ENCODE measurements at places on chromosomes 11 and 22.

DNA sequence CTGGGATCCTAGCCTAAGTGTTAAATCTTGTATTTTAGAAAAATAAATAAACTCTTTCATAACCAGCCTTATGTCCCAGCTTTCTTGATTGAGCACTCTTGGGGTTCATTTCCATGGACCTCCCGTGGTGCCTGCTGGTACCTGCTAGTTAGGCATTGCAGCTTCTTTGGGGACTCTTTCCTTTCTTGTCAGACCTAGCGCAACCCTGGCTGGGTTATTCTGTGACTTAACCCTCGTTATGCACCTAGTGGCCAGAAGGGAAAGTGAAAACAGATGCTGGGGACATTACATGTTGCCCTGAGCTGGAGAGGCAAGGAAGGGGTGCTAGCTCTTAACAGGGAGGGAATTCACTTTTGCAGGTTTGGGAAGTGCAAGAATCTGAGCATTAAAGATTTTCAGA is 46.8 kb downstream of the APIP start:
- DNase-seq: no peak

GRCh38 chr11:68314203-68315170 is 2.1 kb downstream of the LRP5 start:
- DNase-seq: no peak

DNA sequence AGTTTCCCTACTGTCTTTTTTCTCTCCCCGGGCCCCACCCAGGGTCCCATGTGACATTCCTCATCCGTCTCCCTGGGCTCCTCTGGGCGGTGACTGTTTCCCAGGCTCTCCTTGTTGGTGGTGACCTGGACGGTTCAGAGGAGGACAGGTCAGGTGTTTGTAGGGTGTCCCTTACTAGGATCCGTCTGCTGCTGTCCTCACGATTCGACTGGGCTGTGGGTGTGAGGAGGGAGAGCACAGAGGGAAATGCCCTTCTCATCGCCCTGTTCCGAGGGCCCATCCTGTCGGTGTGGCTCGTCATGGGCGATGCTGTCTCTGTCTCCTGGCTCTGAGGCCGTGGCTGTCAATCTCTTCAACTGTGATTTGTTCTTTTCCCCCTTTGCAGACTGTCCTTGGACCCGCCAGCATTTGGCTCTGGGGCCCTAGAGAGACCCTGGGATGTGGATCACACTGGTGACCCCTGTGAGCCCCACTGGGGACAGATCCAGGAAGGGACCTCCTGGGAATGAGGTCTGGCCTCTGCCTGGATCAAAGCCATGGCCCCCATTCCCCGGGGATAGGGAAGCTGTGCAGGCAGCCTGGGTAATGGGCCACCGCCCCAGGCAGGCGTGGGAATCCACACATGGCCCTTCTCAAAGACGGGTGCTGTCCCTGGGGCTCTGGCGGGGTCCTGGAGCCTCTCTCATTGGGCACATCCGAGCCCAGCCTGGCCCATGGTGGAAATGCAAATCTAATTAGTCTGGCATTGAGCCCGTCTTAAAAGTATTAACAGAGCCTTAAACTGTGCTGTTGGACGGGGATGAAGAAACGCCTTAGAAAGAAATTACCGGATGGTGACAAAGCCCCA is 46.8 kb upstream of the KCNQ1OT1 start:
- no peak for DNase-seq

- DNase-seq: no peak
These were observed 458.3 kb downstream of the METTL15 start for GRCh38 chr11:28566339-28567089.

GRCh38 chr22:36376265-36376664 is 11.5 kb downstream of the MYH9 start:
- DNase-seq: no peak

GRCh38 chr11:8368194-8368593 is 104.5 kb upstream of the LMO1 start:
- DNase-seq: no peak

GRCh38 chr11:70608568-70609470 is 210.5 kb downstream of the CTTN start:
- no peak for DNase-seq

DNA sequence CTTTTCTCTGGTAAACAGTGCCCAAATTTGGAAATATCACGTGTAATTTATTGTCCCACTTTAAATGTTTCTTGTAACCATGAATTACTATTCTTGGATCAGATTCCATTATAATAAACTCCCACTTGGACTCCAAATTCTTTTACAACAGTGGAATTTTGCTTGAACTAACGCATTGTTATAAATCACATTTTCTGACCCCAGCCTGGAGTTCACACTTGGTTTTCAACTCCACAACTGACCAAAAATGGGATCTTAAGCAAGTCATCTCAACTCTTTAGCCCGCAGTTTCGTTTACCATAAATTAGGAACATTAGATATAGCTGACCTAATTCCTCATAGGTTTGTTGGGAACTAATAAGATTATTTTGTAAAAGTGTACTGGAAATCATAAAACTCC is 336.8 kb upstream of the NCAM1 start:
- no peak for DNase-seq

DNA sequence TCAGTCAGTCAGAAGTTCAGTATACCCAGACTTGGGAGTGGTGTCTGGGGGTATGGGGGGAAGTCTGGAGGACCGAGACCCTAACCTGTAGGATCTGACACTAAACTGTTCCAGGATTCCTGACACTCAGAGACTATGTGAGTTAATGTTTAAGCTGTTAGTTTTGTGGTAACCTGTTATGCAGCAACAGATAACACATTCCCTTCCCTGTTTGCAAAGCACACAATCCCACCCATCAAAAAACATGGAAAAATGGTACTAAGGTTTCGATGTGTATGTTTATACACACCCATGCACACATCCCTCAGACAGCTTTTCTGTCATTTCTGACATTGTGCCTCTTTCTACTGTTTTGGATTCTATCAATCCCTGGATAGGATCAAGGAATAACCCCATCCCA is 27.6 kb downstream of the ZNF280B start:
- no peak for DNase-seq

- no peak for DNase-seq
These were observed 131.6 kb downstream of the MPPED2 start for GRCh38 chr11:30454541-30454940.

- DNase-seq: no peak
These were observed 121.9 kb upstream of the PLET1 start for GRCh38 chr11:112382561-112382960.

DNA sequence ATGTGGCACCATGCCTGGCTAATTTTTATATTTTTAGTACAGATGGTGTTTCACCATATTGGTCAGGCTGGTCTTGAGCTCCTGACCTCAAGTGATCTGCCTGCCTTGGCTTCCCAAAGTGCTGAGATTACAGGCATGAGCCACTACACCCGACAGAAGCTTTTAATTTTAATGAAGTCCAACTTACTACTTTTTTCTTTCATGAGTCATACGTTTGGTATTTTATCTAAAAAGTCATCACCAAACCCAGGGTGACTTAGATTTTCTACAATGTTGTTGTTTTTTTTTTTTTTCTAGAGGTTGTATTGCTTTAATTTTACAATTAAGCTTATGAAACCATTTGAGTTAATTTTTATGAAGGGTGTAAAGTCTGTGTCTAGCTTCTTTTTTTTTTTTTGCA is 34.9 kb downstream of the JRKL start:
- DNase-seq: no peak

DNA sequence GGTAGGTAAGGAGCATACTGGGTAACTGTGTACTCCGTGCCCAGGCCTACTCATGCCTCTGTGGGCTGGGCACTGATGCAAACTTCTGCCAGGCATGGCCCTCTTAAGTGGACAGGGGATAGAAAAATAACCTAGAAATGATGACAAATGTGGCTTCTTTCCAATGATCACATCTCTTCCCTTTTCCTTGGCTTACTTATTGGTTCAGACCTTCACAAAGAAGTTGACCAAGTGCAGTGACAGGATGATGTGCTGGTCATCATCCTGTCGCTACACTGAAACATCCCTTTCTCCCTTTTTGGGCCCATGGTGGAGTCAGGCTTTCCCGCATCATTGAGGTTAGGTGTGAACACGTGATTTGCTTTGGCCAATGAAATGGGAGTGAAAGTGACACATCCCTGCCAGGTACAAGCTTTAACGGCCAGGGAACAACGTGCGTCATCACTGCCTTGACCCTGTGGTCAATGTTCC is 31.8 kb upstream of the APOBEC3A start:
- no peak for DNase-seq

DNA sequence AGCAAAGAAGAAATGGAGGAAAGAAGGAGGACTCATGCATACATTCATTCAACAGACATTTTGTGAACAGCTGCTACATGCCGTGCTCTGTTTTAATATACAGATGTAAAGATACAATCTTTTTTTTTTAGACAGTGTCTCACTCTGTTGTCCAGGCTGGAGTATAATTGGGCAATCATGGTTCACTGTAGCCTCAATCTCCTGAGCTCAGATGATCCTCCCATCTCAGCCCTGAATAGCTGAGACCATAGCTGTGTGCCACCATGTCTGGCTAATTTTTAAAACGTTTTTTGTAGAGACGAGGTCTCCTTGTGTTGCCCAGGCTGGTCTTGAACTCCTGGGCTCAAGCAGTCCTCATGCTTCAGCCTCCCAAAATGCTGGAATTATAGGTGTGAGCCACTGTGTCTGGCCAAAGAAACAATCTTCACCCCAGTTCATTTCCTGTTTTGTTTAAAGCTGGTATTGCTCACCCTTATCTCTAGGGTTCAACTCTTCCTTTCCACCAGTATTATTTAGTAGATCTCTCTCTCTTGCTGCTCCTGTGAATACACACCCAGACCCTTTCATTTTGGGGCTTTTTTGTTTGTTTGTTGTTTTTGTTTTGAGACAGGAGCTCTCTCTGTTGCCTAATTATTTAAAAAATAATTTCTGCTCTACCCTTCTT is 69.8 kb downstream of the RNF169 start:
- no peak for DNase-seq

GRCh38 chr11:58647866-58648265 is 25.4 kb downstream of the CNTF start:
- DNase-seq: no peak

DNA sequence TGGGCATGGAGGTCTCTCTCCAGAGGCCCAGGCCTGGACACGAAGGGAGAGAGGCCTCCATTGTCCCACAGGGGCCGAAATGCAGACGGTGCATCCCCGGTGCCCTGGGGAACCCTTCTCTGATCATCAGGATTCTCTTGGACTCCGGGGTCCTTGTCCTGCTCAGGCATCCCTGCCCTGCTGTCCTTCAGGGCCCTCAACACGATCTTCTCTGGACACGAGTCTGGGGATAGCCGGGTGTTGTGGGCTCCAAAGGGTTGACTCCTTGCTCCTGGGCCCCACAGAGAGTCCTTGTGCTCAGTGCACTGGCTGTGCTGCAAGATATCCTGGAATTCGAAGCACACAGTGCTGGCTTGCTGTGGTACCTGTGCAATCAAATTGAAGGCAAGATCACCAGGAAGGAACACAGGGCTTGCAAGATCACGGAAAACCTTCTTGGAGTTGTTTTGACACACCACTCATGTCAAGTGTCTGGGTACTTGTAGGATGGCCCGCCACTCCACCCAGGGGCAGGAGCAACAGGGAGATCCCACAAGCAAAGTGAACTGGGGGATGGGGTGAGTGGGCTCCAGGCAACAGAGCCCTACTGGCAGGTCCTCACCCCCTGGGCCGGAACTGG is 61.3 kb upstream of the PRODH start:
- DNase-seq: no peak

GRCh38 chr11:89495951-89496350 is 4.8 kb upstream of the NOX4 start:
- DNase-seq: no peak

DNA sequence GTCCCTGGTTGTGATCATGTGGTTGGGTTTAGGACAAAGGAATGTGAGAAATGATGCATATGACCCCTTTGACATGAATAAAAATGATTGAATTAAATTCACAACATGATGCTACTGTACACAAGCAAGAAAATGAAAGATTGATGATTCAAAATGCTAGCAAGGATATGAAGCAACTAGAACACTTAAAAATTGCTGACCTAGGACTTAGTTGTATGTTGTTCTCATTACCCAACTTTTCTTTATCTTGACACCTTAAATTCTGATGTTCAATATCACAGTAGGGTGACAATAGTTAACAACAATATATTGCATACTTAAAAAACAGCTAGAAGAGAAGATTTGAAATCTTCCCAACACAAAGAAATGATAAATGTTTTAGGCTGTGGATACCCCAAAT is 20.6 kb downstream of the OR52A5 start:
- no peak for DNase-seq

DNA sequence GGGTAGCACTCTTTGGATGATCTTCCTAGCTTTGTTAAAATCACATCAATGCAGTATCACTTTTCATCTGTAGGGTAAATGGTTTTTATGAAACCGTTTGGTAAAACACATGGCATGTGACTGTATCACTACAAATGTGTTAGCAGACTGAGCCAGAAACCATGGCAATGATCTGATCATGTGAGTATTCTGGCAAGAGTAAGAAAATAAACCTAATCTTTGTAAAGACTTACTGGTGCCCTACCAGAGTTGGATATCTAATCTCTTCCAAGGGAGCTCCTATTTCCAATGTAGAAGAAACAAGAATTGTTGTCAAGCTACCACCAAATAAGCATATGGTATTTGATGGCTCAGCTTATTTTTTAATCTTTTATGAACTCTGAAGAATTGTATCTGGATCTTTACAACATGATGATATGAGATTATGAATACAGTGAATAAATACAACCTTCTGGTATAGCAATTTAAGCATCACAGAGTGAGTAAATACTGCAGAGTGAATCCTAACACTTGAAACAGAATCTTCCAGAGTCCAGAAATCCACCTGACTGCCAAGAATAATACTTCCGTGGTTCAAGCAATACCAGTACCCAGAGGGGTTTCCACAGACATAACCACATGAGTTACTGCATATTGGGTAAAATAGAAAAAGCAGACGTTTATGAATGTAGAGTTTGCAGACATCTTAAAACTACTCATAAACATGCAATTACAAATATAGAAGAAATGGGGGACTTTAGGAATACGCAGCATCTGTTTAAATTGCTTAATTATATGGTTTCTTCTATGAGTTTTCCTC is 238.8 kb downstream of the TTC28 start:
- no peak for DNase-seq

- DNase-seq: no peak
These were observed 33.0 kb downstream of the MOB2 start for GRCh38 chr11:1453611-1454034.

DNA sequence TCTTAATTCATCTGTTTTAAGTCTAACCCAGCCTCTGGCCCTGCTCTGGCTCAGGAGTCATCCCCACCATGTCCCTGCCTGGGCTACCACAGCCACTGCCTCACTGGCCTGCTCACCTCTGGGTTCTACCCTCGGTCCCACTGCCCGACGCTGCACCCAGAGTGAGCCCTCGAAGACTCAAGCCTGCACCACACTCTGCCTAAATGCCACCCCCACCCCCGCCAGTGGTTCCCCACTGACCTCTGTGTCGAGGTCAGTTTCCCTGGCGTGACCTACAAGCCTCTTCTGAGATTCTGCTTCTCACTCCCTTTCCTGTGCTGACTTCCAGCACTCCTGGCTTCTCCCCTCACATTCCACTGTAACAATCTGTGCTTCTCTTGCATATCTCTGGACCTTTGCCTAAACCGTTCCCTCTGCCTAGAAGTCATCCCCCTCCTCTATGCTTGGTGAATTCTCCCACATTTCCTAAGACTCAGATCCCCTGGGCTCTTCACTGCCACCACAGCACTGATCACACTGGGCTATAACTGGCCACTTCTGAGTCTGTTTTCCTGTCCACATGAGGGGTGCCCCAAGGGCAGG is 12.5 kb upstream of the PDE2A start:
- DNase-seq: no peak

All from NCI-H2171 (cell line).